ENCODE measurements at places on chromosomes 5 and 9.

- no peak for DNase-seq
These were observed 253.7 kb upstream of the NFIL3 start for GRCh38 chr9:91677331-91677730.

DNA sequence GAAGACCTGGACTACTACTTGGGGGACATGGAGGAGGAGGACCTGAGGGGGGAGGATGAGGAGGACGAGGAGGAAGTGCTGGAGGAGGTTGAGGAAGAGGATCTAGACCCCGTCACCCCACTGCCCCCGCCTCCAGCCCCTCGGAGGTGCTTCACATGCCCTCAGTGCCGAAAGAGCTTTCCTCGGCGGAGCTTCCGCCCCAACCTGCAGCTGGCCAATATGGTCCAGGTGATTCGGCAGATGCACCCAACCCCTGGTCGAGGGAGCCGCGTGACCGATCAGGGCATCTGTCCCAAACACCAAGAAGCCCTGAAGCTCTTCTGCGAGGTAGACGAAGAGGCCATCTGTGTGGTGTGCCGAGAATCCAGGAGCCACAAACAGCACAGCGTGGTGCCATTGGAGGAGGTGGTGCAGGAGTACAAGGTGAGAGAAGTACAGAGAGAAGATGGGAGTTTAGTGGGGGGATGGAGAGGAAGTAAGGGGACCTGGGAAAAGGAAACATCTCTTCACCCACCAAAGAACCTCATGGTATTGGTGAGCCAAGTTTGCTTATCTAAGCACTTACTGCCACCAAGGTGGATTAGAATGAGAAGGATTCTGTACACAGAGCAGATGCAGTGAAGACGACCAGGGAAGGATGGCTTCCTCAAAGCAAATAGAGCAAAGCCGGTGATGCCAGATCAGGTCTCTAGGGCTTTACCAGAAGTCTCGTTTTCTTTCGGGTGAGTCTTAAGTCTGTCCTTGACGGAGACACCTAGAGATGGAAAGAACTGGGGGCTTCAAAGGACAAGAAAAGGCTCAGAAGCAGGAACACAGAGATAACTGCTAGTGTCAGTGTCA, 1.5 kb downstream of the TRIM41 start:
- DNase-seq = no peak

- DNase-seq = peak; percentile 48
These were observed 18.3 kb downstream of the MOCS2 start for GRCh38 chr5:53091289-53091688.

GRCh38 chr5:24535646-24536045, 109.1 kb downstream of the CDH10 start:
- no peak for DNase-seq

DNA sequence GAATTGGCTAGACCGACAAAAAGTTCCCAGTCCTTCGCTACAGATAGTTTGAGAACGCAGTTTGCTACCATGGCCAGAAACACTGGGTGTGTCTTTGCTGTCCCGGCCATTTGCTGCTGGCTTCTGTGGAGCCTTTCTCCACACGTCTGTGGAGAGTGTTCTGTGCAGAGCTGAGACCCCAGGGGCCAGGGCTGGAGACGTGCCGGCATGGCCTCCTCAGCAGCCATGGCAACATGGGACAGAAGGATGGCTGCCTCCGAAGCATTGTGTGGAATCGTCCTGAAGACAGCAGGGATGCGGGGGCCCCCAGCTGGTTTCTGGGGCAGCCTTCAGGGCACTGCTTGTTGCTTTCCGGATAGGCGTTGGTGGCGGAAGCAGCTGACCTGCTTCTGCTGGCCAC, 142.8 kb downstream of the GADD45G start:
- no peak for DNase-seq

DNA sequence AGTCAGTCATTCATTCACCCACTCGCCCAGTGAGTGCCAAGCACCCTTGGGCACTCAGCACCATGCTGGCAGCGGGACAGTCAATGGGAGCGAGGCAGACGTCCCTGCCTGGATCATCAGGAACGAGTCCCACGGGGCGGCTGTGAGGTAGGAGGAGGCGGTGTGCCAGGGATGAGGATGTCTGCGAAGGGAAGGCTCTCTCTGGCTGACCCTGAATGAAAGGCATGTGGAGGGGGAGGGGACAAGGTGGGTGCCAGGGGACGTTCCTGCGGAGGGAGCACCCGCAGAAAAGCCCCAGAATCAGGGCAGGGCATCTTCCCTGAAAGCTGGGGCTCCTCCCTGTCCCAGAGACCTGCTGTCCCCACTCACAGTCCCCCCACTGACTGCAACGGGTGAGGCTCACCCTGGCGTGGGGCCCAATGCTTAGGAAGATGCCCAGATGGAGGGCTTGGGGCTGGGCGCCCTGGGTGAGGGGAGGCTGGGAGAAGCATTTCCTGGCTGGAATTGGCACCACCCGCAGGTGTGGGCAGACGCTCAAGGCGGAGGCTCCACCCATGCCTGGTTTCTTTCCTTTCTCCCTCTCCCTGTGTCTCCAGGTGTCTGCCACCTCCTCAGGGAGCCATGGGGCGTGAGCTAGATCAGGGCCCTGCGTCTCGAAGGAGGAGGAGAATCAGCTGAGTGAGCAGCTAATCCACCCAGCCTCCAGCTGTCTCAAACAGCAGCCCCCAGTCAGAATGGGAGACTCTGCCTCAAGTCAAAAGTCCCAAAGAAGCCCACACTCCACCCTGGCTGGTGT, 179.0 kb upstream of the PPP1R26 start:
- no peak for DNase-seq

GRCh38 chr5:32638309-32638708, 53.0 kb downstream of the SUB1 start:
- no peak for DNase-seq

DNA sequence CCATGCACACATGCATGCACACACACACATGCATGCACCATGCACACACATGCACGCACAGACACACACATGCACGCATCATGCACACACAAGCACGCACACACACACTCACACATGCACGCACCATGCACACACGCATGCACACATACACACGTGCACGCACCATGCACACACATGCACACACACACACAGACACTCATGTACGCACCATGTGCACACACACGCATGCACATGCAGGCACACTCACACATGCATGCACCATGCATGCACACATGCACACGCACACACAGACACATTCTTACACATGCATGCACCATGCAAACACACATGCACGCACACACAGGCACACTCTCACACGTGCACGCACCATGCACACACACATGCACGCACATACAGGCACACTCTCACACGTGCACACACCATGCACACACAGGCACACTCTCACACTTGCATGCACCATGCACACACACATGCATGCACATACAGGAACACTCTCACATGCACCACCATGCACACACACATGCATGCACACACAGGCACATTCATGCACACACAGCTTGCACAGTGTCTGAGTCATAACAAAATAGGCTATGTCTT, 117.5 kb downstream of the TENT4A start:
- DNase-seq = no peak

DNA sequence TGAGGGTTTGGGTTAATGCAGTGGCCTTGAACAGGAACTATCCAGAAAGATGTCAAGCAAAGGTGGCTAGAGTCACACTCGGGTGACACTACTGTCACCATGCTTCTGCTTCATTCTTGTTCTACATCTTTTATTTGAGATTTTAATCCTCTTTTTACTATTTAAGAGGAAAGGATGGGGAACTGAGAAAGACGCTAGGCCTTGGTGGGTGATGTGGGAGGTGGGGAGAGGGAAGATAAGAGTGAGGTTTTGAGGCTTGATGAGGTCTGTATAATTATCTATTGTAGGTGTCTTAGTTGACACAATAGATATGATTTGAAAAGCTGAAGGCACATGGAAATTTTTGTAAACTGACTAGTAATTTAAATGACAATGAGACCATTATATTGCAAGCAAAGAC, 3.5 kb upstream of the BASP1 start:
- DNase-seq = no peak

- peak; percentile 81 for DNase-seq
These were observed 479.4 kb downstream of the DMAC1 start for GRCh38 chr9:7320139-7320538.

GRCh38 chr9:114299286-114300152, 23.4 kb upstream of the ORM1 start:
- DNase-seq = no peak

GRCh38 chr5:149324641-149325040, 20.7 kb upstream of the GRPEL2 start:
- no peak for DNase-seq

DNA sequence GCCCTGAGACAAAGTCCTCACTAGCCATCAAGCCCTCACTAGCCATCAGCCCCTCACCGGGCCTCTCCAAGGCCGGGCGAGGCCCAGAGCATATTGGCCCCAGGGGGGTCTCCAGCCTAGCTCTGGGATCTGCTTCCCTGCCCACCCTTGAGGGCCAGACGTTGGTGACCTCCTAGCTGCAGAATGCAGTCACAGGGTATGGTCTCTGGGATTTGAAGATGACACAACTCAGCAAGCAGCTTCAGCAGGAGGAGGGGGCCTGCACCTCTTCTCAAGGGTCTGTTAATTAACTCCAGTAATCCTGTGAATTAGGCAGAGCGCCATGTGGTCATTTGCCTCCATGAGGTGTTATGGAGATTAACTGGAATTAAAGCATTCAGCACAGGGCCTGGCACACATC, 116.9 kb upstream of the SPOCK1 start:
- no peak for DNase-seq

DNA sequence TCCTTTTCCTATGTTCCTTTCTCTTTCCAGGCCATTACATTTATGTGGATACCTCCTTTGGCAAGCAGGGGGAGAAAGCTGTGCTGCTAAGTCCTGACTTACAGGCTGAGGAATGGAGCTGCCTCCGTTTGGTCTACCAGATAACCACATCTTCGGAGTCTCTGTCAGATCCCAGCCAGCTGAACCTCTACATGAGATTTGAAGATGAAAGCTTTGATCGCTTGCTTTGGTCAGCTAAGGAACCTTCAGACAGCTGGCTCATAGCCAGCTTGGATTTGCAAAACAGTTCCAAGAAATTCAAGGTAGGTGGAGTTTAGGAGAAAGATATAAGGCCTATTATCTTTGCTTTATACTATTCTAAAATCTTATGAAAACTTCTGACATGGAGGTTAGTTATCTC, 64.5 kb downstream of the MAMDC2 start:
- DNase-seq = no peak

DNA sequence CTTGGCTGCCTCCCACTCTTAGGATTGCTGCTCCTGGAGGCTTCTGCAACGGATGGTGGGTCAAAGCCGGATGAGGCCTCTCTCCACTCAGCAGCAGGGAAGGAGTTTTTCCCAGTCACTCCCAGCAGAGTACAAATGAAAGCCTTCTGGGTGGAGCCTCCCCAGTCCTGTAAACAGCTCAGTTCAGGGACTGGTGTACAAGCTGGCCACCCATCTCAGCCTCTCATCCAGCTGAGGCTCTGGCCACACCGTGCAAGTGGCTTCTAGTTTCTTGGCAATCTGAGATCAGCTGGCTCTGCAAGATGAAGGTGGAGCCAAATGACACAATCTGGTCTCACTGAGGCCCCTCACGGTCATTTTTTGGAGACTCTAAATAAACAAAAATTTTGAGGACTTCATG, 10.0 kb downstream of the GPX3 start:
- DNase-seq = no peak

DNA sequence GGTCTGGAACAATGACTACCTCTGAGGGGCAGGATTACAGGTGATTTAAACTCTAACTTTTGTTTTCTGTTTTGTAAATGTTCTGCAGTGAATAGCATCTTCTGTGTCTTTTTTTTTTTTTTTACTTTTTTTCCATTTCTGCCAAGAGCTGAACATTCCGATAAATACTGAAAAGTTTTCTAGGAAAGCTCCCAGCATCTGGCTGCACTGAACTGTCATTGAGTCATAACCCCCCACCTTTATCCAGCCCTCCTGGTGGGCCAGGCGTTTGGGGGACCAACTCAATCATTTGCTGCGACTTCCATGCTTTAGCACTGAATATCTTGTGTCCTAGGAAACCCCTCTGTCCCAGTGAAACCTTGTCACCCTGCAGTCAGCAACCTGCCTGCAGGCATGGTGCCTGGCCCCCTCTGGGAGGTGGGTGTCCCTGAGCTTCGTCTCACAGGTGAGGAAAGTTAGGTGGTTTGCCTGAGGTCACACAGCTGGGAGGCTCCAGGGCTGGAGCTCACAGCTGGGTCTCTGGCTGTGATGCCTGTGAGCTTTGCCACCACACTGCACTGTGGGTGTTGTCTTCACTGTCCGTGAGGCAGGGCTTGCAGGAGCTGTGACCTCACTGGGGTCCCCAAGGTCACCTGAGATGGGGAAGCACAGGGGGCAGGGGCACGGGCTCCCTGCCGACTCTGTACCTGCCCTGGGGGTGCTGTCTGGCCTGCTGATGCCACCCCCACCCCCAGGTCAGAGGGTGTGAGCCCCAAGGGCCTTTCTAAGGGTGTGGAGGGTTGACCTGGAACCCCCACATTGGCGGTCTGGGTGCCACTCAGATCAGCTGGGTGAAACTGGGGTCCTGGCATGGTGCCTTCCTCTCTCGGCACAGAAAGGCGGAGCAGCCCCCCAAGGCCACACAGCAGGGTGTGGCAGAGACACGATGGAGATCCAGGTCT, 14.1 kb downstream of the PLPP7 start:
- no peak for DNase-seq

DNA sequence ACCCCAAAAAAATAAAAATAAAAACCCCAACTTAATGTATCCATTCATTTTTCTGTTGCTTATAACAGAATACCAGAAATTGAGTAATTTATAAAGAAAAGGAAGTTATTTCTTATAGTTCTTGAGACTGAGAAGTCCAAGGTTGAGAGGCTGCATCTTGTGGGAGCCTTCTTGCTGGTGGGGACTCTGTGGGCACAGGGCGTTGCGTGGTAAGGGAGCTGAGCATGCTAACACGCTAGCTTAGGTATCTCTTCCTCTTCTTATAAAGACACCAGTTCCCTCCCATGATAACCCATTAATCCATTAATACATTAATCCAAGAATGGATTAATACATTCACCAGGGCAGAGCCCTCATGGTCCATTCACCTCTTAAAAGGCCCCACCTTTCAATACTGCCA, 150.9 kb downstream of the ZSWIM6 start:
- DNase-seq = no peak

DNA sequence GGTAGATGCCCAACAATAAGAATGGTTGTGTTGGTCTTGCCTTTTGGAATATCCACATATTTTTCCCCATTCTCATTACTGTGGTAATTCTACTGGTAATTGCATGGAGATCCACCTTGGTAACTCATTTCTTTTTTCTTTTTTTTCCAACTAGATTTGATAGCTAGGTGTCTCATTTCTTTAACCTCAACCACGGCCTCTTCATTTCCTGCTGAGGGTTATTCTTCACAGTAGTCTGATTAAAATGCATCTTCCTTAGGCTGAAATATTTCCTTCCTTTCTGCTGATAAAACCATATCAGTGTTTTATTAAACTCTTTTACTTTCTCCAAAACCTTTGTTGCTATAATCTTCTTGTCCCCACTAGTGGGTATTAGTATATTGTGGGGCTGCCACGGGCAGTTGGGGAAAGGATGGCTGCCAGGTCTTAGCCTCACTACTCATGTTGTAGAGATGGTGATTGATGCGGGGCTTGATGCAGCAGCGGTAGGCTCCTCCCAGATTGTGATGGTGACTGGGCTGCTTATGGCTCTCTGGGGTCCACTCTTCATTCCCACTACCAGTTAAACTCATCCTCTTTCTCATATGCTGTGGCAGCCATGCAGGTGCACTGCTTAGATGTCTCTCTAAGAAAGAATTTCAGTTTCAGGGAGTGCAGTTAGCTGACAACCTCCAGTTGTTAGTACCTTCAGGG, 35.9 kb downstream of the KIF2A start:
- no peak for DNase-seq

GRCh38 chr9:109912726-109913460, 132.9 kb downstream of the PALM2AKAP2 start:
- DNase-seq = peak; percentile 91
